ENCODE measurements at places on chromosomes 12 and 14.

- DNase-seq = no peak
These were observed 583.4 kb downstream of the VRK1 start for GRCh38 chr14:97380539-97380941.

DNA sequence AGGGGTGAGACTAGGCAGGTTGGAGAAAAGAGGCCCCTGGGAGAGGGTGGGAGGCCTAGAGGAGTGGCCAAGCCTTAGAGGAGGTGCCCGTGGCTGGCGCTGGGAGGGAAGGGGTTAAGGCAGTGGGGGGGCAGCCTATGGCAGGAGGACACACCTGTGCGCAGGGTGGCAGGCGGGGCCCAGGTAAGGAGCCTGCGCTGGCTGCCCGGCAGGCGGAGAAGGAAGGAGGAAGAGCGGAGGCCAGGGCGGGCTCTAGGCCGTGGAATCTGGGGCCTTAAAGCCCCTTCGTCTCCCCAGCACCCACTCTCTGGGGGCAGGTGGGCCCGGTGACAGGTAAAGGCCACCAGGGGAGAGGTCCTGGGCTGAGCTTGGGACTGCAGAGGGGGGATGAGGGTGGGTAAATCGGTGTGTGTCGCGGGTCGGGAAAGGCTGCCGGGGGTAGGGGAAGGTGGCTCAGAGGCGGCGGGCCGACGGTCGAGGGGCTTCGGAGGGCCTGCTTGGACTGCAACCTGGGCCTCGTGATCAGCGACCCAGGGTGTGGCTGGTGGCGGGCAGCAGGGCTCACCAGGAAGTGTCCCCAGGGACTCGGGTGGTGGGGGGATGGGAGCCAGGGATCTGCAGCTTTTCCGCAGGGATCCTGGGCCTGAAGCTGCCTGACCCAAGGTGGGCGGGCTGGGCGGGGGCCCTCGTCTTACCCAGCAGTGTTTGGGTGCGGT, 7.3 kb downstream of the PHB2 start:
- peak; percentile 100 for DNase-seq

GRCh38 chr12:25686351-25686750, 133.3 kb upstream of the LMNTD1 start:
- DNase-seq = no peak

DNA sequence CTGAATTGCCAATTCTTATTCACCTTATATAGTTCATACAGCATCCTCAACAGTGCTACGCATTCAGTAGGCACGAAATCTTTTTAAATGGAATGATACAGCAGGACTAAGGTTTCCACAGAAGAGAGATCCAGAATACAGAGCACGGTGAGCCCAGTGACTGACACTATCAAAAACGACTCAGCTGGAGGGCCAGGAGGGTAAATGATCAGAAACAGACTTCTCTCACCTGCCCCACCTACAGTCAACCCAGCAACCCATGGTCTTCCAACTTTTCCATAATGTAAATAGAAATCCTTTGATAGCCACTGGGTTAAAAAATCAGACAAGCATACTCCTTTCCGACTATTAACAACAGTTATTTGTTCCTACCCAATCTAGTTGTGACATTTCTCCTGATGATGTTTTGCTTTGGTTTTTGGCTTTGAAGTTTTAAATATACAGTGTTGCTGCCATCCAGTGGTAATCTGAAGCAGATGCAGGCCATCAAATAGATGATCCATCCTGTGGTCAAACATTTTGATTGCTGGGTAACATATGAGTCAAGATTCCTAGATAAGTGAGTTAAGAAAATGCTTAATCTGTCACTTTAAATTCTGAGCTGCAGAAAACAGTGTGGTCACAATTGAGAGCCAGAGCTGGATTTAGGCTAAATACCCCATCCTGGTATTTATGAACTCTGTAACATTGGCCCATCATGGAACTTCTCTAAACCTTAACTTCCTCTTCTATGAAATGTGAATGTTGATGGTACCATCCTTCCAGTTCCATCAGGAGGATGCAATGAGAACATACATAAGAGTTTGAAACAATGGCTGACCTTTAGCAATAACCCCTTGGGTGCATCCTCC, 42.0 kb downstream of the GPHB5 start:
- DNase-seq = peak; percentile 95

GRCh38 chr14:81127785-81128184, 93.0 kb downstream of the GTF2A1 start:
- no peak for DNase-seq

- DNase-seq = no peak
These were observed 147.4 kb downstream of the RASSF9 start for GRCh38 chr12:85688837-85689236.

DNA sequence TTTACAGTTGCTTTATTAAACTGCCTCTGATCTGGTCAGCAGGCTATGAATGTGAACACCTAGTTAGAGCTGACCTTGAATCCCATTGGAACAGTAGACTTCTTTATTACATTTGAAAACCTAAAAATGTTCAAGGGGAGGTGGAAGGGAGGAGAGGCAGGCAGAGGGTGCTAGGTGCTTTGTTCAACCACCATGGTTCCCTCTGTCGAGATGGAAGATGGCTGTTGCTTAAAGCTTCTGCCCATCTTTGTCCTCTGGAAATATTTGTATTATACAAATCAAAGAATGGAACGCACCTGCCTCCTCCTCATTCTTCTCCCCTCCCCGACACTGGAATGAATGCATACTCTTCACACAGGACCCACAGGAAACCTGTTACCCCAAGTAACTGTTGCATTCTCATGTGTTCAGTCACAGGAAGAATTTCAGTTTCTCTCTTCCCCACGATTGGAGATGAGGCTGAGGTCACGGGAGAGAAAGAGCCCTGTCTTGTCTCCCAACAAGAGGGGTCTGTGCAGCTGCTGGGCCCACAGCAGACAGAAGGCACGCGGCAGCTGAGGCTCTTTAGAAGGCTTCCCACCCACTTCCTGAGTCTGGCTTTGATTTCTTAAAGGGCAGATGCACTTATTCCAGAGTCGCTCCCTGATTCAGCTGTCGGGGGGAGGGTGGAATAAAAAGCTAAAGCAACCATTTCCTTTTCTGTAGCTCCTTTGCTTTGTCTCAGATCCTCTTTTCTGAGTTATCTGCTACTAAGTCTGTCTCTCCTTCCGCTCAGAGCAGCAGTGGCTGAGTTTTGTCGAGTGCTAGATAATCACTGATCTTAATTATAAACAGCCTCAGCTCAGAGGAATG, 217.9 kb upstream of the BTG1 start:
- DNase-seq = peak; percentile 23

DNA sequence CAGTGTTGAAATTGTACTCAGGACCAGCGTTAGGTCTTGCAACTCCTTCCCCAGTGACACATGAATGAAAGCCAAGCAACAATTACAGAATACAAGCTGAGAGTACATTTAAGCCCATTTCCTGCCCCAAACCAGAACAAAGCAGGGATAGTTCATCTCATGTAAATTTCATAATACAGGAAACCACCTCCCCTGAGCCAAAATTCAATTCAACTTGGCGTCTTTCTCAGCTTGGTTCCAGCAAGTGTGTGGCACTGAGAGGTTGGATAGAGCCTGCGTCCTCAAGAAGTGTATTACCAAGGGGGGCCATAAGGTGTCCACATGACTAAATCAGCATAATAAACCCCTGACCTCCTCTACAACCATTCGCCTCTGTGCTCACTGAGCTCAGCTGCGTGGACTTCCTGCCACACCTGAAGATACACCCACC, 278.9 kb upstream of the CRY1 start:
- DNase-seq = no peak

GRCh38 chr12:62466018-62466593, 520 bp upstream of the MON2 start:
- peak; percentile 56 for DNase-seq

DNA sequence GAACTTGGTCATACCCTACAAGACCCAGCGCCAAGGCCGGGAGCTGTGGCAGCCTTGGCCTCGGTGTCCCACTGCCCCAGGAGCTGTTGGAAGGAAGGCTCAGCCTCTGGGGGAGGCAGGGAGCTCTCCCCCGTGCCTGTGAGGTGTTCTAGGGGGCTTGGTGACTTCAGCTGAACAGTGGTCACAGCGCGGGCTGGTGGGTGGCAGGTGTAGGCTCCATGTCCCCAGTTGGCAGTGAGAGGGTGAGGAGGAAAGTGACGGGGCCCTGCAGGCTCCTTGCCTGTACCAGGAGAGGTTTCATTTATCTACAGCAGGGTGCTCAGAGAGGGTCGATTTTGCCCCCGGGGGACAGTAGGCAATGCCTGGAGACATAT, 47.5 kb downstream of the DLK1 start:
- DNase-seq = no peak

GRCh38 chr14:34111953-34112352, 161.1 kb upstream of the EGLN3 start:
- no peak for DNase-seq

DNA sequence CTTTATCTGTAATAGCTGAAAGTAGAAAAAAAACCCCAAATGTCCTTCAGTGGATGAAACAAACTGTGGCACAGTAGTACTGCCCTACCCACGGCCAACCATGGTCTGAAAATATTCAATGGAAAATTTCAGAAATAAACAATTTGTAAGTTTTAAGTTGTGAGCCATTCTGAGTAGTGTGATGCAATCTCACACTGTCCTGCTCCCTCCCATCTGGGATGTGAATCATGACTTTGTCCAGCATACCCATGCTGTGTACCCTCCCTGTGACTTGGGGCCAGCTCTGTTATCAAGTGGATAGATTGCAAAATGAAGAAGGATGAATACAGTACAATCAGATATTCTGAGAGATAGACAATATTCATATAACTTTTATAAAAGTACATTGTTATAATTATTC, 106.2 kb downstream of the SMOC1 start:
- DNase-seq = no peak
